ENCODE measurements at places on chromosomes 11 and 22. TPM values are rescaled to one million over a fixed set of nuclear protein-coding genes. Genes with fewer than 3 reads are reported as not detected.

OR52N1 gene
- total RNA-seq, result not detected

PLAAT2 gene
- not detected for total RNA-seq

C11orf16 gene
- not detected for total RNA-seq

OR52N4 gene
- 0.22 TPM for total RNA-seq

CADM1 gene
- 1.1 TPM for total RNA-seq

- no peak for DNase-seq
Observed at GRCh38 chr11:125923012-125923579, 18.8 kb downstream of the DDX25 start.

- DNase-seq, result no peak
Observed at GRCh38 chr11:36300650-36301049, 4.6 kb downstream of the PRR5L start.

GRCh38 chr11:106156290-106156937 lies 79.0 kb downstream of the AASDHPPT start:
- DNase-seq, result no peak

DNA sequence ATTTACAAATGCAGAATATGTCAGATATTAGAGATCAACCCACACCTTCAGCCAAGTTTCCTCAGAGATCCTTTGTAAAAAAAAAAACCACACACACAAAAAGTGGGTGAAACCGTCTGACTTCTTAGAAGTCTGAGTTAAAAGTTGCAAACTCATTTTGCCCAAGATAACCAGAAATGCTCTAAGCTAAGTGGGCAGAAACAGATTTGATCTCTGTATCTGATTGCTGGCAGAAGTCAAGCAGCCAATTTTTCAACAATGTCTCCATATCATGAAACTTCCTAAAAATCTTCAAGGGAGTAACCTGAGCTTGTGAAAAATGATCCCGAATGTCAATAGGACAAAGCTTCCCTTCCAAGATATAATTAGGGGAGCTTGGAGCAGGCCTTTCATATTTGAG lies 28.6 kb upstream of the ATXN10 start:
- DNase-seq, result no peak

DNA sequence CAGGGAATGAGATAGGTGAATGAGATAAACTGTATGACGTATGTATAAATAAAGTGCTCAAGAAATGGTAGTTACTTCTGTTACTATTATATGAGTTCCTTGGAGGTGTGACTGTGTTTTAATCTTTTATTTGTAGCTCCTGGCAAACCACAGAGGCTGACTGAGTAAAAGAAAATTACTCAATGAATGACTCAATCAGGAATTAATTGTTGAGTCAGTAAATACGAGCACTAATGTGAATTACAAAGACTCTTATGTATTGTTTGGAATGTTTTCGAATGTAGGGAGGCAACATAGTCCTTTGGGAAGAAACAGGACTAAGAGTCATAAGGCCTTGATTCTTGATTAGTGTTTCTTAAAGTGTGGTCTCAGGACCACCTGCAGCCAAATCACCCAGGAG lies 51.1 kb upstream of the BLID start:
- DNase-seq, result no peak
